ENCODE measurements at places on chromosomes 11 and 22.
A peak's percentile ranks its signal among the peaks of the same experiment; 100 is the strongest.

GRCh38 chr11:27770576-27770975 is 70.3 kb upstream of the BDNF start:
- no peak for DNase-seq

DNA sequence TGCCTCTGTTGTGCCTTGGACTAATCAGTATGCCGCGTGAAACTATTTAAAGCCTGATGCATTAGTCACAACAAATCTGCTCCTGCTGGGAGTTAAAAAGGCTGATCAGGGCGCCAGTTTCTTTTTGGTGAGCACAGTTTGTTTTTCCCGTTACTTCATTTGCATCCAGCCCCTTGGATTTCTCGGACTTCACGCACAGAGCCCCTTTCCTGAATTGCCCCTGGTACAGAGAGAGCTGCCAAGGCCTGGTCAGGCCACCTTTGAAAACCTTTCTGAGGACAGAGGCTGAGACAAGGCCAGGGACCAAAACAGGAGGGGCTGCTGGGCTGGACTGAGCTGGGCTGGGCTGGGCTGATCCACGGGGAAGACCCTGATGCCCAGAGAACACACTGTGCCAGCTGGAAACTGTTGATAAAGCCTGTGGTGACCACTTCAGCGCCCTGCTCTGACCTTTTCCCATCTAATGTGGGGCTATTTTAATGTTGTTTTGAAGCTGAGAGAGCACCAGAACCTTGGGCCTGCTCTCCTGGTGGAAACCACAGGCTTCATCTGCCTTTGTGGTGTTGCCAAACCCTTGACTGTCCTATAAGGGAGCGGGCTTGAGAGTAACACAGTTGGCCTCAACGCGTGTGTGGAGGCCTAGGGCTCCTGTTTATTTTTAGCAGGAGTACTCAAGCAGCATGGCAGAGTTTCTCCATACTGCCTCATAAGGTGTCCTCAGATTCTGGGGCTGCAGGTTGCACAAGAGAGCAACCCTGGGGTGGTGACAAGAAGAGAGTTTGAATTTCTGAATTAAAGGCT is 44.2 kb downstream of the NAV2 start:
- DNase-seq = peak; percentile 14

DNA sequence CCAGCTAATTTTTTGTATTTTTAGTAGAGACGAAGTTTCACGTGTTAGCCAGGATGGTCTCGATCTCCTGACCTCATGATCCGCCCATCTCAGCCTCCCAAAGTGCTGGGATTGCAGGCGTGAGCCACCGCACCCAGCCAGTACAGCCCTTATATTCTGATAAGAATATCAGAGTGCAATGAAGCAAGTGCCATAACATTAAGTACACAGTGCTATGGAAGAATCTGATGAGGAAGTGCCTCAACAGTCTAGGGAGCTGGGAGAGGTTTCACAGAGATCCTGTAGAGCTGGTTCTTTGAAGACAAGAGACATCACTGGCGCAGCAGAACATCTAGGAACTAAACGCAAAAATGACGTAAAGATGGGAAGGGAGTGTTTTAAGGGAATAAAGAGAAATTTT is 2.1 kb downstream of the RTCB start:
- no peak for DNase-seq

DNA sequence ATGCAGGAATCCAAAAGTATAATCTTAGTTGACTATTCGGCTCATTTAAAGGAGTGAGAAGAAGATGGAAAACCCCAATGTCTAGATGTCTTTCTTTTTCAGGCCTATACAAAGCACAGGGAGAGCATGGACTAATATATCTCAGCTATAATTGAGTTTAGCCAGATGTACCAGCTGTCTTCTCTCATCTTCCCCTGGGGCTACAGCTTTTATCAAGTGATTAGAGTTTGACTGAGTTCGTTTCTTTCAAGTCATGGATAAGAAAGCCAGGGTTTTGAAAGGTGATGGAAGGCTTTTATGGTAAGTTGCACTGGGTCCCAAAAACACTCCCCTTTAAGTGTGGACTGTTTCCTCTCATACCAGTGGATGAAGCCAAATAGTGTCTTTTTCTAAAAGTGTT is 1172.8 kb upstream of the TENM4 start:
- no peak for DNase-seq

DNA sequence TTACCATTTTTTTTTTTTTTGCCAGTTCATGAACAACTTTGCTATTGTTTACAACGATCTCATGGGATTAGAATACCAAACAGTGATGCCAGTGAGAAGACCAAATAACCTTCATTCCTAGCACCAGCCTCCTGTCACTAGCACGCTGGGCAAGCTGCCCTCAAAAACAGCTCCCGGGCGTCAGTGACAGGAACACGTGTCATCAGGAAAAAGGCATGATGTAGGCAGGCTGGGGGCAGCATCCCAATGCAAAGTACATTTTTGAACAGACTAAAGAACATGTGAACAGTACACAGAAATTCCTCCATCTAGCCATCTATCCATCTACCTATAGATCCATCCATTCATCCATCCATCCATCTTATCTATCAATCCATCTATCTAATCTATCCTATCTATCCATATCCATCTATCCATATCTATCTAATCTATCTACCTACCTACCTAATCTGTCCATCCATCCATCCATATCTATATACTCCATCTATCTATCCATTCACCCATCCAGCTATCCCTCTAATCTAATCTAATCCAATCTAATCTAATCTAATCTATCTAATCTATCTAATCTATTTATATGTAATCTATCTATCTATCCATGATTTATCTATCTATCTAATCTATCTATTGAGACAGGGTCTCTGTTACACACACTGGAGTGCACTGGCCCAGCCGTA is 378.5 kb downstream of the SHANK2 start:
- no peak for DNase-seq

GRCh38 chr11:47359162-47359561 is 6.7 kb upstream of the MYBPC3 start:
- no peak for DNase-seq

DNA sequence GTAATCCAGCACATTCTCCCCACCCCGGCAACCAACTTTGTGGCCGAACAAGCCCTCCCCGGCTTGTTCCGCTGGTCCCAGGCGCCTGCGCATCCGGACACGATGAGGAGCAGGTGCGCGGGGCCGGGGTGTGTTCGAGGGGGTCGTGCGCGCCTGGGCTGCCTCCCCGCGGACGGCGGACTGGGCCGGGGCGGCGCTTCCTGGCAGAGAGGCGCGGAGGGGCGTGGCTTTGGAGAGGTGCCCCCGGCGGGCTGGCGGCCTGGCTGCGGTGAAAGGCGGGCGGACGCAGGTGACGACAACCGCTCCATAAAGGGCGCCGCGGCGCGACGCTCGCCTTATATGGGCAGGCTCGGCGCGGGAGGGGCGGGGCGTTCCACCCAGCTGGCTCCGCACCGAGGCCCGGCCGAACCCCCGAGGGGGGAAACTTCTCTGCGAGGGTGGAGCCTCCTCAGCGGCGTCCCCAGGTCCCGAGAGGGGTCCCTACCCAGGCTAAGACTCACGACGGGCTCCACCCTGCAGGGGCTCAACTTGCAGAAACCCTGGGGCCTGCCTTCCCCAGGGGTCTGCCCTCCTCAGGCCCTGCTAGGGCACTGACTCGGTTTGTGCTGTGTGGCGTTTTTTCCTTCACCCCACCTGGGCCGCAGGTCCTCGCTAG is 26.4 kb downstream of the TXN2 start:
- DNase-seq = peak; percentile 92

DNA sequence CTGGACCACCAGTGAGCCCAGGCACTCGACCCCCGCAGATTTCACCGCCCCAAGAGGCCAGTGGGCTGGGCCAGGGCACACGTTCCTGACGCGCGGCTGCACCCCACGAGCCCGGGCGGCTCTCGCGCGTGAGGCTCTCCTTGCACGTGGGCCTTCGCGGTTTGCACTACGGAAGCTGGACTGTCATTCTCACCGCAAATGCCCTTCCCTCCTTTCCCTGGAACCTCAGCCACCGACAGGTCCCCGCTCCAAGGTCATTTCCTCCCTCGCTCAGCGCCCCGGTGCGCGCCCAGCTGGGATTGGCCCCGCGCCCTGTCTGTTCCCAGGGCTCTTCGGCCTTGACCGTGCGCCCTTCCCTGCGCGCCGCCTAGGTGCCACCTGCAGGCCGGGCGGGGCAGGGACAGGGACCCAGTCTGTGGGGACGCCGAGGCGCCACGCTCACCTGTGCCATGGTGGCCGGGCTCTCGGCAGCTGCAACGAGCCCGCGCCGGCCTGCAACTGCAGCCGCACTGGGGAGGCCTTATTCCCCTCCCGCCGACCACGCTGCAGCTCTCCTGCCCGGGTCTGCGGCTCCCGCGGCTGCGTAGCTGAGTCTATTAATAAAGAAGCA is 2.1 kb upstream of the CPT1A start:
- DNase-seq = peak; percentile 60

DNA sequence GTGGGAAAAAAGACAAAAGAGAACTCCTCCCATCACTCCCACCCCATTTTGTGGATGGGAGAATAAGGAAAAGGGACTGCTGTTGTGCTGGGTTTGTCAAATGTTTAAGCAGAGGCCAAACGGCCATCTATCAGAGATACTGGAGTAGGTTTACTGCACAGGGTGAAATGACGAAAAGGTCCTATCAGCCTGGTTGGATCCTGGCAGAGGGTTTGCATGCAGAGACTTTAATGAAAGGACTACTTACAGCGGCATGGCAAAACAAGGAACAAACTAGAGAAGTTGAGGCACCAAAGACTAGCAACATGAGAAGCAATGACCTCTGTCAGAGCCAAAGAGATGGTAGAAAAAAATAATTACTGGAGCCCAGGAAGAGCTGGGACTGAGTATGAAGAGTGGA is 32.2 kb upstream of the HEPHL1 start:
- DNase-seq = no peak

DNA sequence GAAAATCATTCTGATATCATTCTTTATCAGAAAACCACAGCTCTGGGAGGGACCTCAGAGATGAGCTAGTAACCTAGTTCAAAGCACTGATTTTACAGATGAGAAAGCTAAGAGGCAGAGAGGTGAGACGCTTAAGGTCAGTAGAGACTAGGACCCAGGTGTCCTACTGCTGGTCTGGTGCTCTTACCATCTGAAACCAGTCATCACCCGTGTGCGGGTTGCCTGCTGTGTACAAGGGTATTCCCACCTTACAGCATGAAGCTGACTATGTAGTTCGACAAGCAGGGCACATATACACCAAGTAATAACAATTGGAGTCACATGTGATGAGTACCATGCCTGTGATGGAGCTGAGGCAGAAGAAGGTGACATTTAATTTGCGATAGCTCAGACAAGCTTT is 133.7 kb downstream of the ADAMTS15 start:
- no peak for DNase-seq

DNA sequence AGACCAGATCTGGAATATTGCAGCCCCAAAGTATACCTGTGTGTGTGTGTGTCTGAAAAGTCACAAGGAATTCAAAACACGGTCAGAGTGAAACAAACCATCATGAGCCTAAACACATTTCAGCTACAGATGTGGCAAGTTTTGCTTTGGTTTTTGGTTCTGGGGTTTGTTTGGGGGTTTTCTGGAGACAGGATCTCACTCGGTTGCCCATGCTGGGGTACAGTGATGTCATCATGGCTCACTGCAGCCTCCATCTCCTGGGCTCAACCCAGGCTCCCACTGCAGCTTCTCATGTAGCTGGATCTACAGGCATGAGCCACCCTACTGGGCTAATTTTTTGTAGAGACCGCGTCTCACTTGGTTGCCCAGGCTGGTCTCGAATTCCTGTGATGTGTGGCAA is 41.4 kb upstream of the PHF21A start:
- DNase-seq = no peak

- DNase-seq = no peak
Measured at GRCh38 chr22:46569055-46569847, 31.8 kb upstream of the CELSR1 start.

- DNase-seq = no peak
Measured at GRCh38 chr11:11502263-11502861, 119.4 kb downstream of the GALNT18 start.

GRCh38 chr11:94725097-94725496 is 43.1 kb upstream of the AMOTL1 start:
- no peak for DNase-seq

DNA sequence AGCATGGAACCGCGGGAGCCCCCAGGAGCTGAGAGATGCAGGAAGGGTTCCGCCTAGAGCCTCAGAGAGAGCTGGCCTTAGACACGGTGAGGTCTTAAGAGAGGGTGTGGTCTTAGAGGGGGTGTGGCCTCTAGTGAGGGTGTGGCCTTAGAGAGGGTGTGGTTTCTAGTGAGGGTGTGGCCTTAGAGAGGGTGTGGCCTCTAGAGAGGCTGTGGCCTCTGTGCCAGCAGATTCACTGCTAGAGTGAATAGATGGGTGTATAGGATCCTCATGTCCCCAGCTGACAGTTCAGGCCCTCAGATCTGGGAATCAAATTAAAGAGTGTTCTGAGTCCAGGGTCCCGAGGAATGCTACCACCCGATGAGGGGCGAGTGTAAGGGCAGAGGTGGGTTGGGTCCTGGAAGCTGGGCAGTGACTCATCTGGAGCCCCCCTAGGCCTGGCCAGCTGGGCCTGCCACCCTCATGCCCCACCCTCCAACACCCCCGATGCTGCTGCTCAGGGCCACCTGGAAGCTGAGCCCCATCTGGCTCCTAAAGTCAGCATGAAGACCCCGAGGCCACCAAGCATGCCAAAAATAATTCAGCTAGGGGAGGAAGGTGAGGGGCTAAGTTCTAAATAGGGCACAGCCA is 49.5 kb downstream of the IGF2 start:
- peak; percentile 43 for DNase-seq

- DNase-seq = peak; percentile 64
Measured at GRCh38 chr11:2737866-2738265, 38.1 kb upstream of the KCNQ1OT1 start.

Measured in fibroblast of villous mesenchyme (primary cell).